ENCODE measurements at places on chromosomes 11 and 22.

GRCh38 chr11:121321614-121322243 is 29.2 kb downstream of the SC5D start:
- peak; percentile 50 for DNase-seq

- peak; percentile 42 for DNase-seq
These were observed 4.8 kb upstream of the FBXO7 start for GRCh38 chr22:32469799-32470212.

GRCh38 chr11:99015634-99016454 is 4.9 kb upstream of the CNTN5 start:
- DNase-seq: peak; percentile 30

DNA sequence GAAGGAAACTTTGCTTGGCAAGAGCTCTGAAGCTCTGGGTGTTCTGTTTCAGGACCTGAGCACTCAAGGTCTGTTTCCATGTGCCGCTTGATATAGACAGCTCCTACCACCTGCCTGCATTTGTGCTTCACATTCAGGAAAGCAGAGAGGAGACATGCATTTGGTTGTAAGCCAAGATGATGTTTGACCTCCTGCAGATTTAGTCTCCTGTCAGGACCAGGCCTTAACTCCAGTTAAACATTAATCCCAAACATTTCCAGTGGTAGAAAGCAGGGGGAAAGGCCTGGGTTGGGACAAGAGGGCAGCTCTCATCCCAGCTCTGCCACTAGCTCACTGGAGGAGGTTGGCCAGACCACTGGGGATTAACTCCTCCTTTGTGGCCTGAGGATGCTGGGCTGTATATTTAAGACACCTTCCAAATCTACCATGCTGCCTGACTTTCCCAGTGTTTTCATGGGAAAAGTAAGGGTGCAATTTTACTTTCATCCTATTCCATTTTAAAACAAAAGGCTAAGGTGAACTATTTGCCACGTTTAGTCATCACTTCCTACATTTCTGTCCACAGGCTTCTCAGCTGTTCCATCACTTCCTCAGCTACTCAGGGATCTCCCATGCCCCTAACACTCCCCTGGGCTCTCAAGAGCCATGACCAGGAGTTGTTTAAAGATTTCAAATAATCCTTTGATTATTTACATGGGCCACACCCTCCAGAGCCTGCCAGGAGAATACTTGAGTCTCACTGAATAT is 80.9 kb downstream of the INSC start:
- DNase-seq: no peak

DNA sequence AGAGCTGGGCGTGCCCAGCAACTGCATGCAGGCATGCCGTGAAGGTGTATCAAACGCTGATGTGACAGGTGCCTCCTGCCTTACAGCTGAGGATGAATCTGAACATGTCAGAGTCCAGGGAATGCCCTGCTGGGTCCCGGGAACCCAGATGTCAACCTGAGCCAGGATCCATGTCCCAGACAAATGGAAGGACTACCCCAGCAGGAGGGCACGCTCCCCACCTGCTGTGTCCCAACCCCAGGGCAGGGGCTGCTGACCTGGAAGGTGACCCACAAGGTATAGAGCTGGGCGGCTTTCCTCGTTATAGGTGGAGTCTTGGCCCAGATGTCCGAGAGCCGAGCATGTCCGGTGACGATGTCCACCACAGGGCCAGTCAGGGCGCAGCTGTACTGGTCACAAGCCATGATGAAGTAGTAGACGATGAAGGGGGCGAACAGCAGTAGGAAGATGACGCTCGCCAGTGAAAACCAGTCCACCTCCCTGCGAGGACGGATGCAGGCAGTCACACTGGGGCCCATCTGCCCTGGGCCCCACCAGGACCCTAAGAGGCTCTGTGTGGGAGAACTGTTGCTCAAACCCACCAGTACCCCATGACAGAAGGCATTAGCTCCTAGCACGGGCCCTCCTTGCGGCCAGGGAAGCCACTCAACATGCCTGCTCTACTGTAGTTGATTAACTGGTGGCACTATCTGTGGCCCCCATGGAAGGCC is 4.3 kb downstream of the DHCR7 start:
- no peak for DNase-seq

DNA sequence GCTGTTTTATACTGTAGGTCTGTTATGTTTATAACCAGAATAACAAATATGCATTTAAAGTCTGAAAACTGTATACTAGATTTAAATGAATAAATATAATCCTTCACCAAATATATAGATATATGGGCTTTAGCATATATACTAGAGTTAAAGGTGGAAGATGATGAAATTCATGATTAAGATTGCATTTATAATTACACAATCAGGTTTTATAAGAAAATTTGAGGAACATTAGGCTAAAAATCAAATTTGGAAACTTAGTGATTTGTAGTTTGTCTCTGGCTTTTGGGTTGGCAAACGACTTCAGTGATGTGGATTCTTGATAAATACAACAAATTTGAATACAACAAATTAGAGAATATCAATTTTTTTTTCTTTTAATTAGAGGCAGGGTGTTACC is 10.0 kb downstream of the BCL2L13 start:
- DNase-seq: no peak

DNA sequence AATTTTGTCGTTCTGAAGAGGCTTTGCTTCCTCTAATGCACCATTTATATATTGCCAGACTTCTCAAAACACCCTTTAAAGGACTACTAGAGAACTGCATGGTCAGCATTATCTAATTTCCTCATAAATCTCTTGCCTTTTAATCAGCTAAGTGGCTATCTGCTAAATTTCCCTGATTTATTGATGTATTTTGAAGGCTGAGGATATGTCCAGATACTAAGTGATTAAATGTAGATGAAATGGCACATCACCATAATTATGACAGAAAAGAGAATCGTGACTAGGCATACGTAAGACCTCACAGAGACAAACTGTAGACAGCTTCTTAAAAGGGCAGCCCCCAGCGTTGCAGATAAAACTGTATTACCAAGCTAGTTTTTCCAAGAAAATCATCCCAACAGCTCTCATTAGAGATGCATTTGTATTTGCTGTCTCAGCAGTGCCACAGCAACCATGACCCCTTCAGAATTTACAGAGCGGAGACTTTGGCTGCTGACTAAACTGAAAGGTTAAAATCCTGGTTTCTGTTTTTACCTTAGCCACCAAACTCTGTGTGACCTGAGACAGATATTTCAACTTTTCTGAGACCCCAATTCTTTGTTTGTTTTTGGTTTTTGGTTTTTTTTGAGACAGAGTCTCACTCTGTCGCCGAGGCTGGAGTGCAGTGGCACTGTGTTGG is 67.1 kb upstream of the SLN start:
- no peak for DNase-seq

- DNase-seq: peak; percentile 55
These were observed at the start of gene TIMP3 for GRCh38 chr22:32801537-32802236. Gene TIMP3, plus strand, starts transcription at chr22:32801705. Its CDS starts 297 bp downstream, at chr22:32802002.

DNA sequence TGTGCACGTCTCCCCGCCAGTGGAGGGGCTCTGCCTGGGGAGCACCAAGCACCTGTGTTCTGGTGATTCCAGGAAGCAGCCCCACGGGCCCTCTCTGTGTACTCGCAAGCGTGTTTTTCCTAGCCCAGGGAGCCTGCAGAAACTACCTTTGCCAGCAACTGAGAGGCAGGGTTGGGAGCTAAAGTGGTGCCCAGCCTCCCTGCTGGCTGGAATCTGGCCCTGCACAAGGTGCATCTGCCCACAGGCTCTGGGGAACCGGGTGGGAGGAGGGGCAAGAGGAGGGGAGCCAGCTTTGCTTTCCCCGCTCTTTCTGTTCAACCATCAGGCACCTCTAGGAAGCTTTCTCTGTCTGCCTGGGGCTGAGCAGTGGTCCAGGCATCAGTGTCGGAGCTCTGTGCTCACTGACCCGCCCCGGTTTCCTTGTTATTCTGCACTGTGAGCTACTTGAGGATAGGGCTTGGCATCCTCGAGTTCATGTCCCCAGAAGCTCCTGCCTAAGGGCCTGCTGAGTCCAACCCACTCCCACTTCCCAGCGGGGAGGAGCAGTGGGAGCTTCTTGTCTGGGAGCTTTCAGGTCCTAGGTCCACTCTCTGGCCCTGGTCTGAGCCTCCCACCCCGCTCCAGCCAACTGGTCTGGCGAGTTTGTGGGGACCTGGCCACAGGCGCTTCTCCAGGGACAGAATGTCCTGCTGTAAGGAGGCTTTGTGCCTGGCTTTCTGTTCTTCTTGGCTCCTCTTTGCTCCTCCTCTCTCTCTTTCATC is 14.9 kb downstream of the DAGLA start:
- peak; percentile 45 for DNase-seq

DNA sequence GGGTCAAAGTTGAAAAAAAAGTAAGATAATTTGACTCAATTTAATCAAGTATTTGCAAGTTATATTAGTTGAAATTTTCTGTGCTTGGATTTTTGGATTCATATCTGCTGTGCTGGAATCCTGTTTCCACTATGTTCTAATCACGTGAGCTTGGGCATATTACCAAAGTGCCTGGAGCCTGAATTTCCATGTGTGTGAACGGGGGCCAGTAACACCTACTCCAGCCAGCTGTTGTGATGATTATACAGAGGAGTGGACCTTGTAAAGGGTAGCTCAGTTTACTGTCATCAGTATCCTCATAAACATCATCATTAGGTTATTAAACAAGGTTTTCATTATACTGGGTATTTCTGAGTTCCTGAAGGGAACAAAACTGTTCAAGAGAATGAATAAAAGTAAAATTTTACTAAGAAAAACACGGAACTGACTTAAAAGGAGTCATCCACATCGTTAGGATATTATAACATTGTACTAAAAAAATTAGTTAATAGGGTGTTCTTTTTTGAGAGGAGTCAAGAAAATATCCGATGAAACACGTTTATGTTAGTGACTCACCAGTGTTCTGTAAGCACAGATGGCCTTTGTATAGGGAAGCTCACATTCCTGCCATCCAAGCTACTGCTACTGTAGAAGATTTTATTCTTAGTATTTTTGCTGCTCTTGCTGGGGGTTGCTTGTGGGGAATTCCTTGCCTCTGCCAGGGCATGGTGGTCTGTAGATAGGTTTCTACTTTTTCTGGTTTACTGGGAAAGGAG is 144.1 kb downstream of the ARHGAP42 start:
- DNase-seq: no peak

- no peak for DNase-seq
These were observed 82.2 kb downstream of the PISD start for GRCh38 chr22:31579835-31580242.

DNA sequence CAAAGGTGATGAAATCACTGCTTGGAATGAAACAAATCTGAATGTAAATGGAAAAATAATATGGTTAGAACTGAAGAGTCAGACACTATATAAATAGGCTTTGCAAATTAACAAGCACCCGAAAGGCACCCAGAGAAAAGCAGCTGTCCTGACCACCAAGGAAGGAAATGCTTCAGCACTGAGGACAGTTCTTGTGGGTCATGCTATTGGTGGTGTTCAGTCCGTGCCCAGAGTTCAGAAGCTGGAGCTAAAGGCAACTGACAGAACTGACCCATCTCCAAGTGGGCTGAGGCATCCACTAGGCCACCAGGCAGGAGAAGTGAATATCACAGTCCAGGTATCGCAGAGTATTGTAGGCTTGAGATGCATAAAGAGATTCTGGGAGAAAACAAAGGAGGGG is 208.9 kb downstream of the OPCML start:
- no peak for DNase-seq

DNA sequence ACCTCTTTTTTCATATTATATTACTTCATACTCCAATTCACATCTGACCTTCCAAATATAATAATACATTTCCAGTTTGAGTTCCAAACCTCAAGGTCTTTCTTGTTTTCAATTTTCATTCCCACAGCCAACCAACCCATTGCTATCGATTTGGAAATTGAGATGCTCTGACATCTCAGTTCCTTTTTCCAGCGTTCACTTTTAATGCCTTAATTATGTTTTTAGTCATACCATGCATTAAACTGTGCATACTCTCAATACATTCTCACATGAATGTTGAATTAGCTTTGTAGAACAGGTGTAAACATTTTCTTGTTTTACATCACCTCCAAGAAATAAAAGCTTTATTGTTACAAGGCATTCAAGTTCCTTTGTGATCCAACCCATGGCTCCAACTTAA is 294.2 kb upstream of the ANO3 start:
- DNase-seq: no peak

DNA sequence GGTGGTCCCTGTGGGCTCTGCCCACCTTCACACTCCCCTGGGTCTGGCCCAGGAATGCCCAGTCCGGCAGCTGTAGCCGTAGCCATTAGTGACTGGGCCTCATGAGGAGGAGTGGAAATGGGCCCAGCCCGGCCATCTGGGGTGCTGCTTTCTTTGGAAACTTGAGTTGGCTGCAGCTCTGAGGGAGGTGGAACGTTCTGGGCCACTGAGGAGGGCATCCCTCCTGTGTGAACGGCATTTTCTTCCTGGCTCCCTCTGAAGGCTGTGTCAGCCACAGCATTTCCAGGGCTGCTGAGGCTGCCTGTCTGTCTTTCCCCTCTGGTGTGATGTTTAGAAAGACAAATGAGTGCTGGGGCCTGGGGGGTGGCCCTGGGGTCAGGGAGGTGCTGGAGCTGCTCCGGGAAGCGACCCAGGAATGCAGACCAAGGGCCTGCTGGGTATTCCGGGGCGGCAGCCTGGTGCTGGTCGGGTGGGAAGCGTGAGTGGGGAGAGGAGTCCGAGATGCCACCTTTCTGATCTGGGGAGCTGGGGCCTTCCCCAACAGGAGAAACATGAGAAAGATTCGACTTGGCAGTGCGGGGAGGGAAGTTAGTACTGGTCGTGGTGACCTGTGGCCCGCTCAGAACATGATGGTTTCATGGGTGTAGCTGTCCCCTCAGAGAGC is 27.1 kb downstream of the PTDSS2 start:
- DNase-seq: no peak

DNA sequence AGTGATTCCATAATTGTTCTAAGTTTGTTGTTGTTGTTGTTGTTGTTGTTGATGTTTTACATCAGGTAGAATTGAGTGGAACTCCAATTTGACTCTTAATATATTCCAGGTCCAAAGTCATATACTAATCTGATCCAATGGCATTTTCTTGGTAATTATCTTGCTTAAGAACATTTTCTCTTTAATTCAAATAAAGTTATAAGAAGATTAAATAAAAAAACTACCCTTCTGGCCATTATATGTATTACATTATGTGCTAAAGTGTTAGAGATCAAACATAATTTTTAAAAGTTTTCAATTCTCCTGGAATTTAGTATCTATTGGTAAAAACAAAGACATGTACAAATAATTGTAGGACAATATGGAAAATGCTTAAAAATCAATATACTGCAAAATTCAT is 775.4 kb downstream of the LUZP2 start:
- no peak for DNase-seq

- no peak for DNase-seq
These were observed 410.3 kb downstream of the MN1 start for GRCh38 chr22:27391092-27391770.

- no peak for DNase-seq
These were observed 476.9 kb upstream of the ISX start for GRCh38 chr22:34588871-34589545.

GRCh38 chr22:49720279-49720959 is 107.3 kb downstream of the BRD1 start:
- no peak for DNase-seq

Data from putamen (tissue), 1 donor.